Purkinje cell (primary cell): ENCODE measurements at places on chromosomes 1 and 21. TPM values are rescaled to one million over a fixed set of nuclear protein-coding genes. Genes with fewer than 3 reads are reported as not detected.

Gene OR2L2
- polyA plus RNA-seq: 0.21 TPM in 1 of 2 replicates, not detected in the other

Gene GUCA2B
- not detected in 2 replicates for polyA plus RNA-seq

Gene COPA
- 54.6 and 87.0 TPM in 2 replicates for polyA plus RNA-seq

Gene CHRM3
- polyA plus RNA-seq: 9.5 TPM in 1 of 2 replicates, not detected in the other

Gene MYOG
- polyA plus RNA-seq: not detected in 2 replicates

Gene CFAP107
- not detected in 2 replicates for polyA plus RNA-seq
